ENCODE measurements at places on chromosomes 5 and 9. TPM values are rescaled to one million over a fixed set of nuclear protein-coding genes. Genes with fewer than 3 reads are reported as not detected.

Gene TAF11L5
- not detected for total RNA-seq

Gene NME5
- total RNA-seq = 6.9 TPM

Gene SHOC1
- total RNA-seq = 1.2 TPM

Gene FYB1
- total RNA-seq = 5.5 TPM

Gene RAB3C
- 0.58 TPM for total RNA-seq

Gene IFNK
- not detected for total RNA-seq

Gene LEAP2
- total RNA-seq = 5.3 TPM

Gene HAVCR1
- total RNA-seq = 5.3 TPM

Gene ADAMTS12
- total RNA-seq = 26.5 TPM

Gene NR5A1
- 0.12 TPM for total RNA-seq

Gene SPTAN1
- total RNA-seq = 573 TPM

Gene NUTM2F
- total RNA-seq = not detected

Gene ELAVL2
- total RNA-seq = 2.0 TPM

Gene RNF183
- total RNA-seq = 3.1 TPM

Gene NSD1
- 83.3 TPM for total RNA-seq

Gene ASPN
- 33.7 TPM for total RNA-seq

Gene CCDC112
- 2.3 TPM for total RNA-seq

Gene PPP3R2
- 0.23 TPM for total RNA-seq

Gene CD274
- 2.7 TPM for total RNA-seq

Gene COL15A1
- 107 TPM for total RNA-seq

Gene IL5
- not detected for total RNA-seq

Gene CDH9
- 10.2 TPM for total RNA-seq

Gene ZNF79
- 10.2 TPM for total RNA-seq

Gene OGN
- total RNA-seq = 46.5 TPM

Gene TBC1D9B
- 100 TPM for total RNA-seq

Gene FOXD4L3
- not detected for total RNA-seq

Gene MEIKIN
- not detected for total RNA-seq

Gene PCDHGA5
- 8.7 TPM for total RNA-seq

Gene IRX4
- total RNA-seq = 0.23 TPM

Gene PRKAA1
- total RNA-seq = 69.1 TPM

Gene BTNL9
- total RNA-seq = 17.1 TPM

Gene KIF12
- total RNA-seq = 101 TPM

Gene OR1Q1
- not detected for total RNA-seq

Gene SLC6A7
- 0.06 TPM for total RNA-seq

Gene LCN9
- total RNA-seq = not detected

Gene SPAAR
- 1.8 TPM for total RNA-seq

Gene PCDHB10
- total RNA-seq = 6.2 TPM

Gene PDLIM4
- total RNA-seq = 25.9 TPM

Gene B4GALT1
- 56.2 TPM for total RNA-seq

Gene DND1
- total RNA-seq = 0.76 TPM

Gene CTXN3
- total RNA-seq = 0.47 TPM

Gene ANKDD1B
- total RNA-seq = 6.4 TPM

Gene GABRG2
- not detected for total RNA-seq

Gene SOX30
- 0.06 TPM for total RNA-seq

Gene ADGRV1
- total RNA-seq = 14.5 TPM

Gene CCIN
- total RNA-seq = 0.64 TPM

Gene PCDHGA12
- total RNA-seq = 10.0 TPM

Gene TMEM215
- 0.88 TPM for total RNA-seq

Gene SAXO1
- total RNA-seq = 0.93 TPM

Gene PRRT1B
- total RNA-seq = 0.93 TPM

Gene GRXCR2
- total RNA-seq = 0.29 TPM

Gene FEM1C
- 34.7 TPM for total RNA-seq

Gene C5orf58
- total RNA-seq = not detected

Gene CMBL
- 40.2 TPM for total RNA-seq

Gene DMRT2
- 7.0 TPM for total RNA-seq

Gene BSPRY
- 8.8 TPM for total RNA-seq

Measured in metanephros (tissue), 2 donors.